ENCODE measurements at places on chromosomes 12 and 14.

DNA sequence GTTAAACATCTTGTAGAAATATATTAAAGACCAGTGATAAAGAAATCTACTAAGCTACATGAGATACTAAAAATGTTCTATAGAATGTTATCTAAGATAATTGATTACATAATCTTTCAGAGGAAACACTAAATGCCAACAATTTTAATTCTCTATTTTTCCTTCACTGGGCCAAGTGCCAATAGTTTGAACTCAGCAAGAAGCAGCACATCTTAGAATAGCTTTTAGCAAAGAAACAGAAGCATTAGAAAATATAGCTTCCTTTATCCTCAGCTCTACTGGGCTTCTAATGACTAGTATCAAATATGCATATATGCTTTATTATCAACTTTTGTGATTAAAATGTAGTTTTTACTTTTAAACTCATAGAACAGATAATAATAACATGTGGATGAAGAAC, 461.4 kb upstream of the USP15 start:
- DNase-seq: no peak

GRCh38 chr12:120394483-120395367, 25.8 kb upstream of the MSI1 start:
- no peak for DNase-seq

- no peak for DNase-seq
Observed at GRCh38 chr14:34078117-34078743, 127.4 kb upstream of the EGLN3 start.

- DNase-seq: no peak
Observed at GRCh38 chr14:99146616-99147365, 125.2 kb downstream of the BCL11B start.

- peak; percentile 43 for DNase-seq
Observed at GRCh38 chr12:91877022-91877421, 268.6 kb downstream of the BTG1 start.

GRCh38 chr14:29650554-29651269, 276.9 kb downstream of the PRKD1 start:
- no peak for DNase-seq

- no peak for DNase-seq
Observed at GRCh38 chr12:104578453-104578852, 121.7 kb downstream of the CHST11 start.

DNA sequence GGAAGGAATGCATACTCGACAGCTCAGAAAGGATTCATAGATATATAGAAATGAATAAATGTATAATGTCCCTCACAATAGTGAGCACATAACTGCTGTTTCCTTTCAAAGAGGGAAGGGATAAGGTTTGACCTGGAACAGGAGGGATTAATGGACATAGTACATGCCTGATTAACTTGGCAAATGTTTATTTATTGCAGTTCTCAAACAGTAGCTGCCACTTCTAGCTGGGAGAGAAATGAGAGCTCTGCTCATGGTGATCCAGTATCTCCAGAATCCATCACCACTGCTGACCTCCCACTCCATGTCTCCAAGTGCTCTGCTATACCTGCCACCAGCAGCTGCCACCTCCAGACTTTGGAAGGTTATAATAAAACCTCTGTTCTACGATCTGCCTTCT, 108.1 kb downstream of the LRIG3 start:
- no peak for DNase-seq

DNA sequence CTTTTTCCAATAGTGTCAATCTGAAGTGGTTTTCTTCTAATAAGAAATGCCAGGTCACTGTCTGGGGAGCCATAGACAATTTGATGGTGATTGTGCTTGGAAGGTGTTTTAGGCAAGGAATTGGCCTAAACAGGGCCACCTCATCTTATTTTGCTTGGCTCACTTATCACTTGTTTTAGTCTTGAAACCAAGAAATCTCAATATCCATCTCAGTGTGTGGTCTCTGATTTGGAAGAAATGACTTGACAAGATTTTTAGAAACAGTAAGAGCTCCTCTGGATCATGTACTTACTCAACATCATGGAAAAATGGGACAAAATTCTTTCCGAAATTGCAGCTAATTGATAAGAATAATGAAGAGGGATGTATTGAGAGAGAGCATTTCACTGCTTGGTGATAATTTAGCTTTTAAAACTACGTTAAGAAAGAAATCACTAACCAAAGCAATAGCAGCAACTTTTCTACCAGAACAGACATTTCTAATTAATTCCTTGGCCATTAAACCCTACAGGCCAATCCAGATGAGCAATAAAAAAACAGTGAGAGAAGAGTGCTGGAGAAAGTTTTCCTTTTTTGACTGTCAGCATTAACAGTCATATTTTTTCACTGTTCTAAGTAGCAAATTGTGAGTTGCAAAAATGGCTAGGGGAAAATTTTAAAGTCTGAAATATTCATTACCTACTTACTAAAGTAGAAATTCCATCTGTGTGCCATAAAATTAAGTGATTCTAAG, 157.3 kb downstream of the AEBP2 start:
- DNase-seq: no peak

DNA sequence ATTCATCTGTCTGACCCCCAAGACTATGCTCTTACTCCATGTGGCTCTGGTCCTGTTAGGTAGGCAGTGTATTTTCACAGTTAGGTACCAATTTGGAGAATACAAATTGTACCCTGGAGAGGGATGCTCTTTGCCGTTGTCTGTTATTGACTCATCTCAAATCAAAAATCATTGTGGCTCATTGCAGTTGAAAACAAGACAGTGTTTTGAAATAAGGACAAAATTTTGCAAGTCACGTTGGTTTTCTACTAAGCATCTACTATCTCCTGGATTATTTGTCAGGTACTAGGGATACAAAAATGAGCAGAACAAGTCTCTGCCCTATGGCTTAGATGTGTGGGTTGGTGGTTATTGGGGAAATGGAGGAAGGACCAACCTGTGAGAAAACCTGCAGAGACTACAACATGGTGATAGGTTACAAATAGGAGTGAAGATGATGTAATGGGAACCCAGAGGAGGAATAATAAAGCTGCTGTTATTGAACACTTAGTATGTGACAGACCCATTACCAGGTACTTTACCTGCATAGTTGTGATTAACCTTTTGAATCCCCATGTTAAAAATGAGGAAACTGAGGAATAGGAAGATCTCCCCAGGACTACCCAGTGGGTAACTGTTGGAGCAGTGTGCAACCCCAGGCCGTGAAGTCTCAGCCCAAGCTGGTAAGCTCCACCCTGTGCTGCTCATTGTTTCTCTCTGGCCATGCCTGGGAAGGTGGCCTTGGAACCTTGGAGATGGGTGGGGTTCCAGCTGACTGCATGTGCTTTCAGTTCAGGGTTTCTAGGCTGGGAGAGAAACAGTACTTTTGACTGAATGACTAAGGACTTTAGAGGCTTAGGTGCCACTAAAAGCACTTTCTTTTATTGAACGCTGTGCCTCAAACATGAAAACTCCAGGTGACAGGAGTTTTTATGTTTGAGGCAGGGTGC, 72.9 kb upstream of the SRSF5 start:
- no peak for DNase-seq

DNA sequence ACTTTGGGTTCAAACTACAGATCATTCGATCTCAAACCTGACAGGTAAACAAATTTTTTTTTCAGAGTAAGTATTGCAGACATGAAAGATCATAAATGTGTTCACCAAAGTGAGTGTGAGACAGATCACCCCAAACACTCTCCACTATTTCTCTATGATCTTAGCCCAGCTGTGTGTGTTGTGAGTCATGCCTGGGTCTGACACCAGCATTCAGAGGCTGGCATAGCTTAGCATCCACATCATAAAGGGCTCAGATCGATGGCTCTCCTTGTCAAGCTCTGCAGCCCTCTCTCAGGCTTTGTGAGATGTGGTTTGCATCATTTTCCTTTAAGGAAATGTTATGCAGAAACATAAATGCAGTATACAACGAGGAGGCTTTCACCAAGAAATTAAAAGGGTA, 164.9 kb downstream of the ETV6 start:
- DNase-seq: no peak

DNA sequence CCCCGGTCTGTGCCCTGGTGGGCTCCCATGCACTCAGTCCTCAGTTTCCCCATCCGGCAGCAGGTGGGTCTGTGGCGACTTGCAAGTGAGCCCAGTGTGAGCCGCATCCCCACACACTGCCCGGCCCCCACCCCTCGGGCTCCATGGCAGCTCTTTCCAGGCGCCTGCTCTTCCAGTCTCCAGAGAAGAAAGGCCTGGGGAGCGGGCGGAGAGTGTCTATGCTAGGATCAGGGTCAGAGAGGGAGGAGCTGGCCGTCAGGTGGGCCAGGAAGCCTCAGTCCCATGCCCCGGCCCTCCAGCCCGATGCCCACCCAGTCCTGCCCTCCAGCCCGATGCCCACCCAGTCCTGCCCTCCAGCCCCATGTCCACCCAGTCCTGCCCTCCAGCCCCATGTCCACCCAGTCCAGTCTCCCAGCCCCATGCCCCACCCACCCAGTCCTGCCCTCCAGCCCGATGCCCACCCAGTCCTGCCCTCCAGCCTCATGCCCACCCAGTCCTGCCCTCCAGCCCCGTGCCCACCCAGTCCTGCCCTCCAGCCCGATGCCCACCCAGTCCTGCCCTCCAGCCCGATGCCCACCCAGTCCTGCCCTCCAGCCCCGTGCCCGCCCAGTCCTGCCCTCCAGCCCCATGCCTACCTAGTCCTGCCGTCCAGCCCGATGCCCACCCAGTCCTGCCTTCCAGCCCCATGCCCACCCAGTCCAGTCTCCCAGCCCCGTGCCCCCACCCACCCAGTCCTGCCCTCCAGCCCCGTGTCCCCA, 49.2 kb downstream of the FBRSL1 start:
- no peak for DNase-seq

GRCh38 chr12:81211306-81211705, 133.4 kb downstream of the ACSS3 start:
- no peak for DNase-seq

DNA sequence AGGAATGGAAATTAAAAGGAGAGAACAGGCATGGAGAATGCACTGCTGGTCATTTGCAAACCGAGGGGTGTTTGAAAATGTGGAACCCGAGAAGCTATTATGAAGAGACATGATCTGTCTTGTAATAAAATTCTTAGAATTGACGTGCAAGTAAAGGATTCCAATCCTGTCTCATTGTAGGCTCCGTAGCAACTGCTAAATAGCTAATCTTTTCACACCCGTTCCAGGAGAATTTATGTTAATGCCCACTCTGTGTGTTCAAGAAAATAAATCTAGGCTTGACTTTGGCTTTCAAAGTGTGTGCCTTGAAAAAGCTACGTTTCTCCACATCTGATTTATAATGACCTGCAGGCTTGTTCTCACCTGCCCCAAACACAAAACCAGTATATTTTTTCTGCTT, 380.9 kb downstream of the GLT1D1 start:
- no peak for DNase-seq

DNA sequence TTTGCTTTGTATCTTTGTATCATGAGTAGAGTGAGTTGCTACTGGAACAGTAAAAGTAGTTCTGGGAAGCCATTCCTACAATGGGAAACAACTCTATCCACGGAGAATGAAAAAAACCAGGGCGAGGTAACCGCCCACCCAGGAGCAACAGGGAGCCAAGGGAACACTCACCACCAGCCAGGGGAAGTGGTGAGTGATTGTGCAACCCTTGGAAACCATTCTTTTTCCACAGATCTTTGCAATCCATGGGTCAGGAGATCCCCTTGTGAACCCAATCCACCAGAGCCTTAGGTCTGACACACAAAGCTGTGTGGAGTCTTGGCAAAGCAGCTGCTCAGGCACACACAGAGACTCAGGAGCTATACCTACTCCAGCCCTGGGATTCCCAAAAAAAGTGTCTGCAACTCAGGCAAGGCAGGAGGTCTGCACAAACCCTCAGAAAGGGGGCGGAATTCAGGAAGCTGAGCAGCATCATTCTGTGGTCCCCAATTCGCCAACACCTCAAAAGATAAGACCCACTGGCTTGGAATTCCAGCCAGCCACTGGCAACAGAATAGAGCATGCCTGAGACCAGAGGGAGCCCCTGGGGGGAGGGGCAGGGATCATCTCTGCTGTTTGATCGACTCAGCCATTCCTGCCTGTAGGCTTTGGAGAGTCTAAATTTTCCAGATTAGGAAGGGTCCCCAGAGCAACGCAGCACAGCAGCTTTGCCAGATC, 52.1 kb upstream of the PPFIA2 start:
- DNase-seq: no peak

- DNase-seq: no peak
Observed at GRCh38 chr14:31745741-31746140, 184.5 kb downstream of the NUBPL start.

- DNase-seq: no peak
Observed at GRCh38 chr12:9730591-9730990, 2.3 kb downstream of the CLECL1 start.

GRCh38 chr14:75660238-75660629, 442 bp downstream of the ERG28 start:
- no peak for DNase-seq

DNA sequence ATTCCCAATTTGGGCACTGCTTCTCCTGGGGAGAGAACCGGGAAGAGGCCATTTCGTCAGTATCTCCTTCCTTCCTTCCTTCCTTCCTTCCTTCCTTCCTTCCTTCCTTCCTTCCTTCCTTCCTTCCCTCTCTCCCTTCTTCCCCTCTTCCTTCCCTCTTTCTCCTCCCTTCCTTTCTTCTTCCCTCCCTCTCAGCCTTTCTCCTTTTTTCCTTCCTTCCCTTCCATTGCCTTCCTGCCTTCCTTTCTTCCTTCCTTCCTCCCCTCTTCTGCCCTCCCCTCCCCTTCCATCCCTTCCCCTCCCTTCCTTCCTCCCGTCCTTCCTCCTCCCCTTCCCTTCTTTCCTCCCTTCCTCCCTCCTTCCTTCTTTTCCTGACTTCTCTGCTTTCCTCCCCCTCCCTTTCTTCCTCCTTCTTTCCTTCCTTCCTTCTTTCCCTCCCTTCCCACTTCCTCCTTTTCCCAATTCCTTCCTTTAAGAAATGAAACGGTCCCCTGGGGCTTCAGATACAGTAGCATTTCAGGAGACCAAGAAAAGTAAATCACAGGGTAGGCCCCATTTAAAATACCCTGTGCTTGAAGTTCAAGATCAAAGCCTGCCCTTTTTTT, 71.8 kb downstream of the ACACB start:
- DNase-seq: no peak

DNA sequence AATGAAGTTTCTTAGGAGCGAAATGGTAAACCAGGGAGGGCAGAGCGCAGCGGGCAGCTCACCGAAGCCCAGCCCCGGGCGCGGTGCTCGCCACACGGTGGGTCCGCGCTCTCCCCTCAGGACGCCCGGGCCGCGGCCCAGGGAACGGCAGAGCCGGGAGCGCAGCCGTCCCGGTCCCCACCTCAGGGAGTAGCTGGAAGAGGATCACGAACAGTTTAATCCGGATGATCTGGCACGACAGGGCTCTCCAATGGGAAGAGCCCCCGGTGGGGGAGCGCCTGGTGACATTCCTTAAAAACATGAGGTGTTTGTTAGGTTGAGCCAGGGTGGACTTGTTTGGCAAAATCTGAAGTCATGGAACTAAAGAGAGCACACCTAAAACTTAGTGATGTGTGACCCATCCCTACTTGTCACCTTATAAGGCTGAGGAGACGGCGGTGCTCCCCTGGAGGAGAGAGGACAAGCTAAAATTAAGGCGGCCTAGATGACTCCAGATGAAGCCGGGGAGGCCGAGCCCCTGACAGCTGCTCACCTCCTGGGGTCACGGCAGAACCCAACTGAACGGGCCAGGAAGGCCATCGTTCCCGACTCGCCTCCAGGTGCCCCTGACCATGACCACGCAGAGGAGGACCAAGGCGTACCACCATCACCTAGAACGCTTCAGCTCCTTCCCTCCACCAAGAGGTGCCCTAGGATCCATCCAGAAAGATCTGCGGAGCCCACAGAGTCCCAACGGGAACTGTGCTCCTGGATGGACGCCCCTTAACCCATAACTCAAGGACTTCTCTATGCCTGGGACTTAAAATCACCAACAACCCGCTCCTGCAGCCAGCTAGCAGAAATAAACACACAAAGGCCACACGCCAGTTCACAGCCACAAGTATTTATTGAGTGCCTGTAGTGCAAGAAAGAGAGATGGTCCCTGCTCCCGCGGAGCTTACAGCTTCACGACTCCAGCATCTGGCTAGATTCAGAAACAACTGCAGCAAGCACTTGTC, 866 bp upstream of the PITPNM2 start:
- DNase-seq: no peak

Data from stimulated activated CD4-positive, alpha-beta T cell treated with anti-CD3 and anti-CD28 coated beads, TNF-alpha, amount 100 ng/mL, for 1 hour (primary cell).